ENCODE measurements at places on chromosomes 3 and 15.
A peak's percentile ranks its signal among the peaks of the same experiment; 100 is the strongest.

DNA sequence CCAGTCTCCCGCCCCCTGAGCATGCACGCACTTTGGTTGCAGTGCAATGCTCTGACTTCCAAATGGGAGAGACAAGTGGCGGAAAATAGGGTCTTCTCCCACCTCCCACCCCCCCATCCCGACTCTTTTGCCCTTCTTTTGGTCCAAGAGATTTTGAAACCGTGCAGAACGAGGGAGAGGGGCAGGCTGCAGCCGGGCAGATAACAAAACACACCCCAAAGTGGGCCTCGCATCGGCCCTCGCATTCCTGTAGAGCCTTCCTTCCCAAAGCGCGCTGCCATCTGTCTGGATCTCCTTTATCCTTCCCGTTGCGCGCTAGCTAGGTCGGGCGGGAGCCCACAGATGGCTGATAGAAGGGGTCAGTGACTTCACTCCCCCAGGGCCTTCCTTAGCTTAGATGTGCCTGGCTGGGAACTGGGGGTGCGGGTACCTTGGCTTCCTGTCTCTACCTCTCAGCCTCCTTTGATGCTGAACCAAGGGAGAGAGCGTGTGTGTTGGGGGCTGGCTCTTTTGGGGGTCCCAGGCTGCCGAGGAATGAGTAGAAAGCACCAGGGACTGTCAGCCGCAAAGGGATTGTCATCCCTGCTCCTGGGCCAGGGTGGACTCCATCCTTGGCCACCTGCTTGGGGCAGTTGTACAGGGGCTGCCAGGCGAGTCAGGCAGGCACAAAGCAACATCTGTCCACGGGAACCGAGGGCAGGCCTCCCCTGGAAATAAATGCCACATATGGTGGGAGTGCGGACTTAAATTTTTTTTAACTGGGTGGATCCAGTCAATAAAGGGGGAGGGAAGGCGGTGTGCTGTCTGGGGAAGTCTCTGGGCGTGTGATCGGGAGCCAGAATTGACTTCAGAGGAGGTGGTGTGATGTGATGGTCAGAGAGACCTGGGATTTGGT lies 1.8 kb downstream of the SMAD3 start:
- peak; percentile 50 for DNase-seq

DNA sequence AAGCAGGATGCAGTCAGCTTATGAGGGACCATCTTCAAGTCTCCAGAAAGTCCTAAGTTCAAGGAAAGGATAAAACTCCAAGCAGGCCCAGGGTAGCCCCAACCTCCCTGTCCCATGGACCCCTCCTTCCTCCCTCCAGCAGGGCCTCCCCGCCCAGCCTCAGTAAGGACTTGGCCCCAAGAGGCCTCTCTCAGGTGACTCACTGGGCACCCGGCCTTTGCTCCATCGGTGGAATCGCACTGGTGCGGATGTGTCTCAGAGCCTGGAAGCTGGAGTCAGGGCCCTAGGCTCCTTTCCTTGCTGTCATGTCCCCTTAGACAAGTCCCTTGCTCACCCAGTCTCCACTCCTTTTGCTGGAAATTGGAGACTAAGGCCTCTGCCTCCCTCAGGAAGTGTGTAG lies 114.4 kb upstream of the RNF7 start:
- no peak for DNase-seq

GRCh38 chr15:74399511-74400312 lies 32.3 kb upstream of the CYP11A1 start:
- DNase-seq, result peak; percentile 81

DNA sequence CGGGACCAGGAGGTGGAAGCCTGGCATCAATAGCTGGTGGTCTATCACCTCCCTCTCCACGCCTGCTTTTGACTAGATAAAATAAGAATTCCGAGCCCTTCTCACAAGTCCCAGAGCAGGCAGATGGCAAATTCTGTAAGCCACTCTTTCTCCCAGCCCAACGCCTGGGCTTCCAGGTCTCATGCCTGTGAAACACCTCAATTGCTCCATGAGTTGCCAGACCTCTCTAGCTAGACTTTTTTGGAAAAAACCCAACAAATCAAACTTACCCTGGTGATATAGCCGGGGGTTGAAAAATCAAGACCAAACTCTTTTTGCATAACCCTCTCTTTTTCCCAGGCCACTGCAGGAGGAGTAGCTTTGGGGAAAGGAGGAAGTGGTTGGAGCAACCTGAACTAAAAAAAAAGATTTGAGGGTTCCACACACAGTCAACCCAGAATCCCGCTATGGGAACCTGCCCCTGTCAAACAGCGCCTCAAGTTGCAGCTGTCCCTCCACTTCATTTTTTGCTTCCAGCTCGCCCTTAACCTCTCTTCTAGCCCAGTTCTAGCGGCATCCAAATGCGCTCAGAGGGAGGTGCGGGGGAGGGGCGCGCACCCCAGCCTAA lies 7.0 kb downstream of the BHLHE40 start:
- DNase-seq, result no peak

Data from activated T-cell treated with anti-CD3 and anti-CD28 coated beads, Interleukin-2, amount 50 U/mL, for 48 hours (primary cell).